Foreskin keratinocyte (primary cell): ENCODE measurements at places on chromosomes 11 and 22.

- DNase-seq: no peak
Observed at GRCh38 chr11:102214623-102215022, 102.7 kb upstream of the BIRC3 start.

DNA sequence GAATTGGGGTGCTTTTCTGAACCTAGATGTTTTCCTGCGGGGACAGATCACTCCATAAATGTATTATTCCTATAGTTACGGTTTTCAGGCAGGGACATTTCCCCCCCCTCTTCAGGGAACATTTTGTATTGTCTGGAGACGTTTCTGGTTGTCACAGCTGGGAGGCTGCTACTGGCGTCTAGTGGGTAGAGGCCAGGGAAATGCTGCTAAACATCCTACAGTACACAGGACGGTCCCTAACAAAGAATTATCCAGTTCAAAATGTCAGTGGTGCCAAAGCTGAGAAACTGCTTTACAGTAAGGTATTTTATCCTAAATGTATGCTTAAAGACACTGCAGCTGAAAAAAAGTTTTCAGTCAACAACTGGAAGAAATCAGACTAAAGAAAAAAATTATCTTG is 19.4 kb downstream of the PIWIL4 start:
- no peak for DNase-seq

DNA sequence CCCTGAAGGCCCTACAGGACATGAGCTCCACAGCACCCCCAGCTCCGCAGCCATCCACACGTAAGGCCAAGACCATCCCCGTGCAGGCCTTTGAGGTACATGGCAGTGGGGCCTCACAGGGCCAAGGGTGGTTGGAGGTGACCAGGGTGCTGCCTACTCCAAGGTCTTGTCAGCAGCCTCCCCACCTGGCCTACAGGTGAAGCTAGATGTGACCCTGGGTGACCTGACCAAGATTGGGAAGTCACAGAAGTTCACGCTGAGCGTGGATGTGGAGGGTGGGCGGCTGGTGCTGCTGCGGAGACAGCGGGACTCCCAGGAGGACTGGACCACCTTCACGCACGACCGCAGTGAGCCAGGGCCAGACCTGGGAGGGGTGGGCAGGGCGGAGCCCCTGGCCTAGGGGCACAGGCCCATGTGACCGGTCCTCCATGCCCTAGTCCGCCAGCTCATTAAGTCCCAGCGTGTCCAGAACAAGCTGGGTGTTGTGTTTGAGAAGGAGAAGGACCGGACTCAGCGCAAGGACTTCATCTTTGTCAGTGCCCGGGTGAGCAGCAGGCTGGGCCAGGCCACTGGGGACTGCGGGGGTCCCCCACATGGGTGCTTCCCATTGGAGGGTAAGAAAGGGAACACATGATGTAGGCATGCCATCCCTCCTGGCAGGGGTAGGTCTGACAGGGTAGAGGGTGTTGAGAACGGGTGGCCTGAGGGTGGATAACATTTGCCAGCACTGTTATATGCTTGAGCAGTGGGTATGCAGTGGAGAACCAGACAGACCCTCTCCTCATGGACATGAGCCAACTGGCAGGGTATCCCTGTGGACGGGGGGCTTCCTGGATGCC is 5.6 kb downstream of the INPPL1 start:
- DNase-seq: no peak

DNA sequence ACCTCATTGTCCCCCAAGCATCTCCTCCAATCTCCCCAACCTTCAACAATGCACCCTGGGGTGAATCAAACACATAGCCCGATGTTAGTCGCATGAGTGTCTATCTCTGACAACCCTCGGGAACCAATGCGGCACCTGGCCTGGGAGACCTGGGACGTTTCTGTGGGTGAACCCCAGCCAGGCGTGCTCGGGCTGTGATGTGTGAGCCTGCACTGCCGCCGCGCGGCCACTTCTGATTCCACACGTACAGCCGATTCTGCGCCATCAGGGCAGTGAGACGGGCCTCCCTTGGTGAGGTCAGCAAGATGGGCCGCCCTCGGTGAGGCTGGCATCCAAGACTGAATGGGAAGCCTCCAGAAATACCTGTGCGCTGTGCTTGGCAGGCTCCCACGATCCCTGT is 5.2 kb upstream of the H19 start:
- DNase-seq: no peak

DNA sequence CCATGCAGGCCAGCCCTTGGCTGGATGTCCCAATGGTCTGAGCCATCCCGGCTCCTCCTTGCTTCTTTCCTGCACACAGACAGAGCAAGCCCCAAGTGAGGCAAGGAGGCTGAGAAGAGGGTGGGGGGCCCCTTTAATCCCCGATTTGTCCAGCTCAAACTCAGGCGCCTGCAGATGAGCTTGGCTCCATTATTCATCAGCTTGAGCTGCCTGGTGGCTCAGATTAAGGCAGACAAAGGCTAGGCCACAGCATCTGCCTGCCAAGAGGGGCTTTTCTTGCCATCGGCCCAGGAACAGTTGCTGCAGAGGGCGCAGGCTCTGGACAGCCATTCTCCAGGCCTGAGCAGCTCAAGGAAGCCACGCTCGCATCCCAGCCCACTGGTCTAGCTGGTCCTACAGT is 35.4 kb downstream of the LMO1 start:
- no peak for DNase-seq

DNA sequence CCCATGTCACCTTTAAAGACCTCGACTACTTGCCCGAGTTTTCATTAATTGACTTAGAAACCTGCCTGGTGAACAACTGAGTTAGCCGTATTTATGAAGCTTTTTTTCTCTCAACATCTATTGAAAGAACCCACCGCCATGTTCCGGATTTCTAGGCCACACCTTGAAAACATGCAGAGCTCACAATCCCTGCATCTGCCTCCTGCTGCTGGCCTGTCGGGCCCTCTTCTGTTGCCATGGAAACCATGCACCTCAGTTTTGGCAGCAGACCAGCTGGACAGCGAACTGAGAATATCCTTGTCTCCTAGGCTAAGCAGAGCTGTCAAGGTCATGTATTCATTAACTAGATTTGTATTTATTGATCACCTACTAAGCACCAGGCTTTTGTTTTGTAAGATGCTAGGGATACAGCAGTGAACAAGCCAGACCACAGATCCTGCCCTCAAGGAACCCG is 4.3 kb upstream of the PATZ1 start:
- DNase-seq: no peak

DNA sequence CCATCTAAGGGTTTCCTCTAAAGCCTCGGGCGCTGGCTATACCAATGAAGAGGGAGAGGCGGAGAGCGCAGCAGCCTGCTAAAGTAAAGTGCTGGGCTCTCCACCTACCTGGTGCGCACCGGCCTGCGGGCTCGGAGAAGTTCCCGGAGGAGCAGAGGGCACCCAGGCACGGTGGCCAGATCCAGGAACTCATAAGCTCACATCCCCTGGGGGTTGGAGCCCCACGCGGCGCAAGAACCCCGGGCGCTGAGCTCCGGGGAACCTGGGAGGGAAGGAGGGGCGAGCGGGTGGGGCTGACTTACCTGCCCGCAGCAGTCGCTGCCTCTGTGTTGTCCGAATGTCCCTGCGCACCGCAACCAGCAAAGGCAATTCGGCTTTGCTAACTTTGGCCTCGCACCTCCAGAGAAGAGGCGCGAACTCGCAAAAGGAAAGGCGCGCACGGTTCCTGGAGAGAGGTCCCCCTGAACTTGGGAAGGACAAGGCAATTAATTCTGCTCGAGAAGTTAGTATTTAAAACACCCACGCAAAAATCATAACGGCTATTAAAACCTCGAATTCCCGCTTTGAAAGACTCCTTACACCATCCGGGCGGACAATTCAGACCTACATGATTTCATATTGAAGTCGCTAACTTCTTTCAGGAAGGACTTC is 127.6 kb upstream of the C11orf58 start:
- DNase-seq: no peak

GRCh38 chr11:63906585-63906984 is 10.4 kb downstream of the RCOR2 start:
- DNase-seq: no peak

DNA sequence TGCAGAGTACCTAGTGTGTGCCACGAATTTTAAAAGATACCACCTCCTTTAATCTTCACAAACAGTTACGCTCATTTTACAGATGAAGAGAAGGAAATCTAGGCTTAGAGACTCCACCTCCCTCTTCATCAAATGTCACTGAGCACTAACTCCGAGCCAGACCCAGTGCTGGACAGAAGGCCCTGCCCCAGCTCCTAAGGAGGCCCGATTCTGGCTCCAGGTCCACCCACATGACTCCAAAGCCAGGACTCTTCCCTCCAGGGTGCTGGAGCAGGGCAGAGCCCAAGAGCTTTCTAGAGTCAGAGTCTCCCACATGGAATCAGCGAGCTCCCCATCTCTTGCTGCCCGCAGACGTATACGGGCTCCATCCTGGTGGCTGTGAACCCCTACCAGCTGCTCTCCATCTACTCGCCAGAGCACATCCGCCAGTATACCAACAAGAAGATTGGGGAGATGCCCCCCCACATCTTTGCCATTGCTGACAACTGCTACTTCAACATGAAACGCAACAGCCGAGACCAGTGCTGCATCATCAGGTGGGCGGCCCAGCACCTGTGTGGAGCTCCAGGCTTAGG is 27.6 kb downstream of the MYO7A start:
- no peak for DNase-seq

- no peak for DNase-seq
Observed at GRCh38 chr22:23065495-23066122, 4.7 kb upstream of the GNAZ start.

DNA sequence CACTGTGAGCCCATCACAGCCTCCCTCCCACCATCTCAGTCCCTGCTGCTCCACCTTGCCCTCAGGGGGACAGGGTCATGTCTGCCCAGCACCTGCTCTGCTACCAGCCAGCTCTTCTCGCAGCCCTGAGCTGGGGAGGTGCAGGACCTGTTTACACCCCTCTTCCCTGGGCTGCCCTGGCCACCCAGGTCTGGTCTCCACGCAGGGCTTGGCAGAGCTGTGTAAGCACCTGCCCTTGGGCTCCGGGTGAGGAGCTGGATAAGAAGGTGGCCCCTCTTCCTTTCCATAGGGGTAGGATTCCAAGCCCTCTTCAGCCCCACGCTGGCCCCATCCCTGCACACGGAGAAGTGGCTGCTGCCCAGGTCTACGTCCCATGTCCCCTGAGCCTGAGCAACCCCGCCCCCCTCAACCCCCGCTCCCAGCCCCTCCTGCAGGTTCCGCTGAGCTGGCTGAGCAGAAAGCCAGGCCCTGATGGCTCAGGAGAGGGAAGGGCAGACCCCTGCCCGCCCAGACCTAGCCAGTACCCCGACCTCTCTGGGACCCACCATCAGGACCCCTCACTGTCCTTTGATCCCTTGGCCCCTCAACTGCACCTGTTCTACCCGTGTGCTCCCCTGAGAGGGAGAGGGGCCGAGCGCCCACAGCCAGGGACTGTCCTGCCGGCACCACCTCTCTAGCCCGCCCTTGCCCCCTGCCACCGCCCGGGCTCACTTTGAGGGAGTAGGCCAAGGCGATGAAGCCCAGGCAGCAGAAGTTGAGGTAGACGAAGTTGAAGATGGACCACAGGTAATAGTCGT is 3.2 kb downstream of the IFITM10 start:
- no peak for DNase-seq

DNA sequence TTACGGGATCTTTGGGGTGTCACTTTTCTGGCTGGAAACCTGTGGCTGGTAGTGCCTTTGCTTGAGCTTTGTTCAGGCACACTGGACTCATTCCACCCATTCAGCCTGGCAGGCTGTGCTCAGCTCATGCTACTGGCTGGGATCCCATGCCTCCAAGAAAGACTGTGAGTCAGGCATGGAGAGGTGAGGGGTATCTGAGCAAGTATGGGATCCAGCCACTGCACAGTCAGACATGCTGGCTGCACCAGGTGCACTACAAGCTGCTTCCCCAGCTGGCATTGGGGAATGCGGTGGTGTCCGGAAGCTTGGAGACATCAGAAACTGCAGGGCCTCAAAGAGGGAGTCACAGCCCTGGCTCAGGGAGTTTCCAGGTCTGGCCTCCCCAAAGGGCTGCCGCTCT is 12.0 kb upstream of the MED17 start:
- no peak for DNase-seq

DNA sequence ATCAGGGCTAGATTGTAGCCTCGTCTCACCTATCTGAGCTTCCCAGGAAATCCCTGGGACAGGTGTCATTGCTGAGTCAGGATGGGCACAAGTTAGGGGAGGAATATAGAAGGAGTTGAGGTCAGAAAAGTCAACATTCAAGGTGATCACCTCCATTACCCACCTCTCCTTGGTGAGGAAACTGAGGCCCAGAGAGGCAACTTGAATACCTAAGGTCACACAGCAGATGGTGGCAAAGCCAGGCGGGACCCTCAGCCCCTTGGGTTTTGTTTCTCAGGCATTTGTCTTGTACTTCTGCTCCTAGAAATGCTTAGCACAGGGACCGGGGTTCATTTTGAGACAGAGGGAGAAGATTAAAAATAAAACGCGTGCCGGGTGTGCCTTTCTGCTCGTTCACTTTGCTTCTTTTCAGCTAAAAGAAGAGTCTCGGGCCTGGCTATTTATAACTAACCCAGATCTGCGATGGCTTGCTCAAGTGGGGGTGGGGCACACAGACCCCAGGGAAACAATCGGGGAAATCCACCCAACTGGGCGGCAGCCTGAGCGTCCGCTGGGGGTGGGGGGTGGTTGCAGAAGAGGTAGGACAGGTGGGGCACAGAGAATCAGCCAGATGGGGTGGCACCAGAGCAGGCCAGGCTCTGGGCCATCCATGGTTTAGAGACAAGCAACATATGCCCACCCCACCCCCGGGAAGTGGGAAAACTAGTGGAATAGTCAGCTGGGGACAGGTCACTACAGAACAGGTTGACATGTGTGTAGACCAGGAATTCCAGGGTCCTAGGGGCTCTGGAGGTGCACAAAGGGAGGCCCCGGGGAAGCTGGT is 3.9 kb upstream of the GNAZ start:
- no peak for DNase-seq

DNA sequence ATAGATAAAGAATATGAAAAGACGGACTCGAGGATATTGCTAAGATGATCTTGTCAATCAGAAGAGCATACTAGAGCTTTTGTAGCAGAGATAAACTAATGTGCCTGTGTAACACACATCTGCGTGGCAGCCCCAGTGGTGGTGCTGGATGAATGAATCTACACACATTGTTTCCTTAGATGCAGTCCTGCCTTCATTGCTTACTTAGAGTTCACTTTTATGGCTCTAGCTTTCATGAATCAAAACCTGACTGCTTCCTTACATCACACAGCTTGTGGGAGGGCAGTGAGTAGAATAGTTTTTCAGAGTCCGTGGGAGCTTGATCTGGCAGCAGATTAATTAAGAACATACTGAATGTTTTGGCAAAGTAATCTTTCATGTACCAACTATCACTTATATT is 83.7 kb downstream of the EXT2 start:
- DNase-seq: no peak

DNA sequence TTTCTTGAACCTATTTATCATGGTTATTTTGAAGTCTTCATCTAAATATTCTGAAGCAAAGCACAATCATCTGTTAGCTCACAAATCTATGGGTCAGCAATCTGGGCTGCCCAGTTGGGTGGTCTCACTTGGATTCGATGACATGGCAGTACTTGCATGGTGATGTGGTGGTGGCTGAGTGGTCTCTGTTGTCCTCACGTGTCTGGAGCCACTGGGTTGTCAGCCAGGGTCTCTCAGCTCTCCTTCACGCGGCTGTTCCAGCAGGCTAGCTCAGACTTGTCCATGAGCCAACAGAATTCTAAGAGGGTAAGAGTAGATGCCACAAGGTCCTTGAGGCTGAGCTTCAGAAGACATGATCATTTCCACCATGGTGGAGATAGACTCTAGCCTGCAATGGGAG is 66.4 kb upstream of the KCNQ1OT1 start:
- DNase-seq: no peak

GRCh38 chr22:38327805-38328204 is 10.6 kb upstream of the CSNK1E start:
- DNase-seq: peak; percentile 73
